NCI-H69 (cell line): ENCODE measurements at places on chromosomes 2 and 18.
A peak's percentile ranks its signal among the peaks of the same experiment; 100 is the strongest.

DNA sequence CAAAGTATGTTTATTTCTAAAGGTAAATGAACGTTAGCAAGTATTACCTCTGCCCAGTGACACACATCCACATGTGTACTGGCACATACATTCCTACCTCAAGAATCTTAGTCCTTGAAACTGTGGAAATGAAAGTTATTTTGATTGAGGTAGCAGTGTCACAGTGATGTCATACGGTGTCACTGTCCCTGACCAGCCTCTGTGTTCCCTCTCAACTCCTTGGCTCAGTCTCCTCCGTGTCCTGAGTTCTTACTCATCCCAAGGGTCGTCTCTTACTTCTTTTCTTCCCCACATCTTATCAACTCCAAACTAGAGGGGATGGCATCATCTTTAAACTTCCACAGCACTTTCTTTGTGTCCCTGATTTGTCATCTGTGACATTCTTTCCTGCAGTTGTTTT, 3.3 kb downstream of the NCK2 start:
- no peak for DNase-seq

DNA sequence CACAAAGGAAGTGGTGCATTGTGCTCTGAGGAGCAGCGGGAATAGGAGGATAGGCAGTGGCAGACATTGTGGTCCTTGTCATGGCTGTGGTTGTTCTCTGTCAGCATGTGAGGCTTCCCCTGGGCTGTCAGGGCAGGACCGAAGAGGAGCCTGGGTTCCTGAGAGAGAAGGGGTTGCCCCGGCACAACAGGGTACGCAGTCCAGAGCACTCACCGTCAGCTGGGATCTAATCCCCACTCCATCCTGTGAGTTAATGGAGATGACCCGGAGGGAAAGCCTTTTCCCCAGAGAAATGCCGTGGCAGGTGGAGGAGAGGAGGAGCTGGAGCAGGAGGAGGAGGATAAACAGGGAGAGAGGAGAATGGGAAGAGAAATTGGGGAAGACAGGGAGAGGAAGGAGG, 396.7 kb upstream of the HS6ST1 start:
- peak; percentile 3 for DNase-seq

GRCh38 chr2:166154685-166155338, 27.0 kb upstream of the SCN1A start:
- no peak for DNase-seq

DNA sequence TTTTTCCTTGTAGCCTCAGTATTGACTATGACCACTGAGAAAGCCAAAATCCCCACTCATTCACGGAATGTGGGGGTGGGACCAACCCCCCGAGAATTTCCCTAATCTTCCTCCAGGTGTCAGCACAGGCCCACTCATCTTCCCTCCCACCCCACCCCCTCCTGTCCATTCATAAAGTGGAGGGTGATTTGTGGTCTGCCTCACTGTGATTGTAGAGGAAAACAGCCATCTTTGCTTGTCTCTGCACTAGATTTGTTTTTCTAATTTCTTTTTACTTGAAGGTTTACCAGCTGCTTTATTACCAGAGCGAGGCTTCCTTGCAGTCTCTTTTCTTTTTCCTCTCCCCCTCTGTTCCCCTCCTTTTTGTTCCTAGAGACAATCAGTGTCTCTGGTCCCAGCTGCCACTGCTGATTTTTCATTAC, 171.8 kb downstream of the ICOS start:
- peak; percentile 57 for DNase-seq

- DNase-seq: peak; percentile 80
These were observed 29.8 kb upstream of the MAL start for GRCh38 chr2:94995553-94996304.

- no peak for DNase-seq
These were observed 214.4 kb upstream of the SLC39A10 start for GRCh38 chr2:195442458-195443175.
